ENCODE measurements at places on chromosomes 13 and 19.

DNA sequence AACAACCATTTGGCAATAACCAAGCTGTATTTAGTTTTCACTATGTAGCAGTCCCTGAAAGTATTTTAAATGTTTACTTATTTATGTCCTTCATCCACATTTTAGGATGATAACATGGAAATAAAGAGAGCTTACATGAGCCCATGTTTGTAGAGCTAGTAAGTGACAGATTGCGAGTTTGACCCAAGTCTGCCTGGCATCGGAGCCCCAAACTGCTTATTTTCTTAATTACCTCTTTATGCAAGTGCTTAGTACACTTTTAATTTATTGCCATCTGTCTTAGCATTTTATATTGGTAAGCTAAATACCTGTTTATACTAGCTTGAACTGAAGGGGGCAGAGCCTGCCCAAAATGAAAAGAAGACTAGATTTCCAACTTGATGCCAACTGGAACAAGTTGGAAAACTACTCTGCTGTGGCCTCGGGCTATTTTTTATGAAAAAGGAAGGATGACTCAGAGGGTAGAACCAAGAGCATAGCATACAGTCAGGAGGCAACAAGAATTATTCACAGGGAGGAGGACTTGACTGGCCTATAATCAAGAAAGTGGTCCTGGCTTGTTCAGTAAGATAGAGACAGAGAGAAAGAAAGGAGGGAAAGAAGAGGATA lies 150.2 kb downstream of the NDFIP2 start:
- DNase-seq, result no peak

DNA sequence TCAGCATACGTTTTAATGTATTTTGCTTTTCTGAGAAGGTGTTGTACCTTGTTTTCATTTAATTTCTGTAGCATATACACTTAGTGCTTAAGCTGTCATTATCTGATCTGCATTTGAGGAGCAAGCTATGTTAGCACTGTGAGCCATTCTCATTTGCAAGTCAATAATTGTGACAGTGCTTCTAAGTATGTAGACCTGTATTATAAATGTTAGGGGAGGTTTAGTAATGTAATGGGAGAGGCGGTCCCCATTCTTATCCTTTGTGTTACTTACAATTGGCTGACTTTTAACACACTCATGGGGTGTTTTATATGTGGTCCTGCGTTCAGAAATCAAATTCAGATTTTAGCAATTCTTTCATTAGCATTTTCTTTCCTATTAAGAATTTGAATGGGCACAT lies 90.2 kb downstream of the GPC6 start:
- no peak for DNase-seq

DNA sequence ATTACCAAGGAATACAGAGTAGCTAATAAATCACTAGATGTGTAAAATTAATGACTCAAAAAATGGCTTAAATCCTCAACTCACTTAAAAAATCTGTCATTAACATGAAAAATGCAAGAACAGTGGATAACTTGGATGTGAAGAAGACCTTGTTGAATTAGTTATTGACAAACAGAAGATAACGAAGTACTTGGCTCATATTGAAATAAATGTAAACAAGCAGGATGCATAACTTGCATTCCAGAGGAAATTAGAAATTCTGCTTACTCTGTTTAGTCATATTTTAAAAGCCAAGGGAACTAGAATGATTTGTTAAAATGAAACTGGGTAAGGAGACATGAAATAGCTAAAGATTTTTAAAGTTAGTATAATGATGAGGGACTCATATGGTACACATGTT lies 1812.2 kb downstream of the PCDH9 start:
- DNase-seq, result no peak

- no peak for DNase-seq
These were observed 5.8 kb downstream of the UQCR11 start for GRCh38 chr19:1599460-1599846.

- peak; percentile 76 for DNase-seq
These were observed 5.5 kb downstream of the TPGS1 start for GRCh38 chr19:512547-513365.

DNA sequence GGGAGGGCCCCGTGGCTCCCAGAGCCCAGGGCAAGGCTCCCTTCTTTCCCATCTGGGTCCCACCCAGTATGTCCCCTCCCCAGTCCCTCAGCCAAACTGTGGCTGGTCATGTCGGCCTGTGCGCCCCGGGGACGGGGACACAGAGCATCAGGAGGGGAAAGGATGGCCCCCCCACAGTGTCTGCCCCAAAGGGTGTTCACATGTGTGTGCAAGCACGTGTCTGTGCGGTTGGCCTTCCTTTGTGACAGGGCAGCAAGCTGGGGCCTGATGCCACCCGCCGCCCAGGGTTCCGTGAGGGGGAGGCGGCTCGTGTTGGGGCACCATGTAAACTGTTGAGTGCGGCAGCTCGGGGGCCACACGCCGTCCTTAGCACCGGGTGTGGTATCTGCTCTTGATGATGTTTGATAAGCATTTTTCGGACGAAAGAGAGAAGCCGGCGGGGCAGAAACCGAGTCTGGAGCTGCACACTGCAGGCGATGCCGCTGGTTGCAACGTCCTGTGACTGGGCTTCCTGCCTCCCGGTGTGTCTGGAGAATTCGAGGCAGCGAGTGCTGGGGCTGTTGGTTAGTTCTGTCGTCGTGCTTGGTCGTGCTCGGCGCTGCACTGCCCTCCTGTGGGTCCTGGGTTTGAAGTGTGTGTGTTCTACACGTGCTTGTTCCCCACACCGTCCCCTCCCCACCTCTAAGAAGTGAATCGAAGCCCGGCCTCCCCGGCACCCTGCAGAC lies 18.4 kb downstream of the GNA11 start:
- no peak for DNase-seq

DNA sequence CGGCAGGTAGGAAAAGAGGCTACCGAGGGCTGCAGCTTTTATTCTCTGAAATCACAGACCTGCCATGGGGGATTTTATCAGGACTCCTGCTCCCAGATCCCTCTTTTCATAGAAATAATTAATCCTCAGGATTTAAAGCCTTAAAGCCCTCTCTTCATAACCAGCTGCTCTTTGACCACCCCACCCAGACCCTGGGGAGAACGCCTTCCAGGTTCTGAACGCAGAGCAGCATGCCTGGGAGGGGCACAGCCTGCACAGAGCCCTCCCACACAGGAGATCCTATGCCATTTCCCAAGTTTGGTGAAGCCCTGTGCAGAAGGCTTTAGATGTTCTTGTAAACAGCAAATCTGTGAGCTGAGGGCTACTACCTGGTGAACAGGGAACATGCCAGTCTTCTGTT lies 91.1 kb downstream of the STOML3 start:
- no peak for DNase-seq

GRCh38 chr19:15468675-15469512 lies 4.5 kb upstream of the RASAL3 start:
- DNase-seq, result no peak
